ENCODE measurements at places on chromosomes 13 and 19.
A peak's percentile ranks its signal among the peaks of the same experiment; 100 is the strongest.

DNA sequence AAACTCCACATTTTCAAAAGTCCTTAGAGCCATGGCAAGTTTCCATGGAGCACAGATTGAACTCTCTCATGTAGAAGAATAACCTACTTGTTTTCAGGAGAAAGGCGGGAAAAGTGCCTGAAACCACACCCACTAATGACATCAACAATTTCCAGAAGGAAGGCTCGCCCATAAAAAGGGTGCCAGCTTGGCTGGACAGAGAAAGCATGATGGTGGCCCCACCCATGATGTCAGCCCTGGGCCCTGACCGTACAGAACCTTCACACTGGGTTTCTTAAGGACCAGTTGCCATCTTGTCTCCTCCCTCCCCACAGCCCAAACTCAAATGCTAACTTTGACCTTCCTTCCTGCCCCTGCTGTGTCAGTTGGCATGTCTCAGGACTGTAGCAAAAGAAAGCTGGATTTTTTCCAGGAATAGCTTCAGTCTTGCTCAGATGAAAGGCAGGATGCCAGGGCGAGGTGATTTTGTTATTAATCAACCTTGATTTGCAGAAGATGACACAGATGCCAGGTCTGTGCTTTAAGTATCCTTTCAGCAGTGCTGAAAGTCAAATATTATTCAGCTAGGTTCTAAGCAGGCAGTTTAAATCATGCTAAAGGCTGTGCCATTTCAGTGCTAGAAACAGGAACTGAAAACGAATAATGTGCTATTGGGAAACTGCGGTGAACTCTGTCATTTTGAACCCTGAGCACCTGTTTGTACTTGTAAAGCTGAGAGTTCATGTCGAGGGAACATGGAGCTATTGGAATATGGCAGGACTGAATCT is 89.5 kb upstream of the RFC3 start:
- DNase-seq: peak; percentile 59

DNA sequence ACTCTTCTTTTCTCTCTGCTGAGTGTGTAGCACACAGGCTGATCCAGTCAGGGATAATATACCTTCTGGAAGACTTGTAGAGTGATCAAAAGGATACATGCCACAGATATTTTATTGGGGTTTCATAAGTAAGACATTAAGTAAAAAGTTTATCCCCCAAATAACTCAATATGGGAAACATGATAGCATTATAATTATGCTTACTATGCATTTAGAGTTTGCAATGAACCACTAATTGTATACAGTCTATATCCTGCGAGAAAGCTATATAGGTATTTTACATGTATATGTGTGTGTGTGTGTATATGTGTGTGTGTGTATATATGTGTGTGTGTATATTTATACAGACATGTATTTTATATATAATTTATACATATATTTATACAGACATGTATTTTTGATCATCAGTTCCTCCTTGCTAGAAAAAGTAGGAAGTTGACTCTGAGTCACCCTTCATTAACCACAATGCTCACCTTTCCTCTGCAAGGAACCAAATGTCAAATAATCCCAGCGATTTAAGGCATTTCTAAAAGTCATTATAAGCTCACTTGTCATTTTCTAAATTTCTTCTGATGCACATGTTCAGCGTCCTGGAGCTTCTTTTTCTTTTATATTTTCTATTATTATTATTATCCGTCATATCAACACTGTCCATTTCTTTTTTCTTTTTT is 312.5 kb upstream of the OBI1 start:
- no peak for DNase-seq

- peak; percentile 1 for DNase-seq
These were observed 583 bp downstream of the ZNF615 start for GRCh38 chr19:52007451-52007805.

GRCh38 chr13:46639033-46639981 is 86.3 kb downstream of the LRCH1 start:
- no peak for DNase-seq

DNA sequence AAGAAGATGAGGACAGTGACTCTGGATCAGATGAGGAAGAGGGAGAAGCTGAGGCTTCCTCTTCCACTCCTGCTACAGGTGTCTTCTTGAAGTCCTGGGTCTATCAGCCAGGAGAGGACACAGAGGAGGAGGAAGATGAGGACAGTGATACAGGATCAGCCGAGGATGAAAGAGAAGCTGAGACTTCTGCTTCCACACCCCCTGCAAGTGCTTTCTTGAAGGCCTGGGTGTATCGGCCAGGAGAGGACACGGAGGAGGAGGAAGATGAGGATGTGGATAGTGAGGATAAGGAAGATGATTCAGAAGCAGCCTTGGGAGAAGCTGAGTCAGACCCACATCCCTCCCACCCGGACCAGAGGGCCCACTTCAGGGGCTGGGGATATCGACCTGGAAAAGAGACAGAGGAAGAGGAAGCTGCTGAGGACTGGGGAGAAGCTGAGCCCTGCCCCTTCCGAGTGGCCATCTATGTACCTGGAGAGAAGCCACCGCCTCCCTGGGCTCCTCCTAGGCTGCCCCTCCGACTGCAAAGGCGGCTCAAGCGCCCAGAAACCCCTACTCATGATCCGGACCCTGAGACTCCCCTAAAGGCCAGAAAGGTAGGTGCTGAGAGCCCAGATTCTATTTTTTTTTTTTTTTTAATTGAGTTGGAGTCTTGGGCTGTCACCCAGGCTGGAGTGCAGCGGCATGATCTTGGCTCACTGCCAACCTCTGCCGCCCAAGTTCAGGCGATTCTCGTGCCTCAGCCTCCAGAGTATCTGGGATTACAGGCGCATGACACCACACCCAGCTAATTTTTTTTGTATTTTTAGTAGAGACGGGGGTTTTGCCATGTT is 2.3 kb downstream of the PPP1R15A start:
- DNase-seq: peak; percentile 74

DNA sequence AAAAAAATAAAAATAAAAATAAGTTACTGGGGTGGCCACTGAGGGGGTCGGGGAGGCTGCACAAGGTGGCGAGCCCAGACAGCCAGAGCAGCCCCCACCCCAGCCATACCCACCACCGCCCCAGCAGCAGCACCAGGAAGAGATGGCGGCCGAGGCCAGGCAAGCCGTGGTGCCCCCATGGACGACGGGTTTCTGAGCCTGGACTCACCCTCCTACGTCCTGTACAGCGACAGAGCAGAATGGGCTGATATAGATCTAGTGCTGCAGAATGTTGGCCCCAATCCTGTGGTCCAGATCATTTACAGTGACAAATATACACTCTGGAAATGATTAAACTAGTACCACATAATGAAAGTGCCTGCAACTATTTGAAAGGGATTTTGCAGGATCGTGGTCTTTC is 71.6 kb upstream of the ZDHHC20 start:
- DNase-seq: no peak

GRCh38 chr19:15479391-15480345 is at the start of gene PGLYRP2:
Gene PGLYRP2, minus strand, starts transcription at chr19:15479501. Its CDS starts 130 bp downstream, at chr19:15479371.
- peak; percentile 68 for DNase-seq

Data from inflammatory macrophage treated with lipopolysaccharide for 1 hour (primary cell).